ENCODE measurements at places on chromosomes 5 and 9.

GRCh38 chr5:113026211-113026610 is 49.6 kb downstream of the DCP2 start:
- no peak for DNase-seq

GRCh38 chr9:97411440-97411788 is 482 bp upstream of the TDRD7 start:
- no peak for DNase-seq

- no peak for DNase-seq
Observed at GRCh38 chr9:28688172-28688571, 1114.9 kb upstream of the C9orf72 start.

DNA sequence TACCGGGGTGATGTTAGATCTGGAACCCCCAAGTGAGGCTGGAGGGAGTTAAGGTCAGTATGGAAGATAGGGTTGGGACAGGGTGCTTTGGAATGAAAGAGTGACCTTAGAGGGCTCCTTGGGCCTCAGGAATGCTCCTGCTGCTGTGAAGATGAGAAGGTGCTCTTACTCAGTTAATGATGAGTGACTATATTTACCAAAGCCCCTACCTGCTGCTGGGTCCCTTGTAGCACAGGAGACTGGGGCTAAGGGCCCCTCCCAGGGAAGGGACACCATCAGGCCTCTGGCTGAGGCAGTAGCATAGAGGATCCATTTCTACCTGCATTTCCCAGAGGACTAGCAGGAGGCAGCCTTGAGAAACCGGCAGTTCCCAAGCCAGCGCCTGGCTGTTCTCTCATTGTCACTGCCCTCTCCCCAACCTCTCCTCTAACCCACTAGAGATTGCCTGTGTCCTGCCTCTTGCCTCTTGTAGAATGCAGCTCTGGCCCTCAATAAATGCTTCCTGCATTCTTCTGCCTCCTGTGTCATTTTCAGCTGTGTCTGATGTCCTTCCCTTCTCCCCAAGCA is 2.3 kb upstream of the MYOZ3 start:
- no peak for DNase-seq

DNA sequence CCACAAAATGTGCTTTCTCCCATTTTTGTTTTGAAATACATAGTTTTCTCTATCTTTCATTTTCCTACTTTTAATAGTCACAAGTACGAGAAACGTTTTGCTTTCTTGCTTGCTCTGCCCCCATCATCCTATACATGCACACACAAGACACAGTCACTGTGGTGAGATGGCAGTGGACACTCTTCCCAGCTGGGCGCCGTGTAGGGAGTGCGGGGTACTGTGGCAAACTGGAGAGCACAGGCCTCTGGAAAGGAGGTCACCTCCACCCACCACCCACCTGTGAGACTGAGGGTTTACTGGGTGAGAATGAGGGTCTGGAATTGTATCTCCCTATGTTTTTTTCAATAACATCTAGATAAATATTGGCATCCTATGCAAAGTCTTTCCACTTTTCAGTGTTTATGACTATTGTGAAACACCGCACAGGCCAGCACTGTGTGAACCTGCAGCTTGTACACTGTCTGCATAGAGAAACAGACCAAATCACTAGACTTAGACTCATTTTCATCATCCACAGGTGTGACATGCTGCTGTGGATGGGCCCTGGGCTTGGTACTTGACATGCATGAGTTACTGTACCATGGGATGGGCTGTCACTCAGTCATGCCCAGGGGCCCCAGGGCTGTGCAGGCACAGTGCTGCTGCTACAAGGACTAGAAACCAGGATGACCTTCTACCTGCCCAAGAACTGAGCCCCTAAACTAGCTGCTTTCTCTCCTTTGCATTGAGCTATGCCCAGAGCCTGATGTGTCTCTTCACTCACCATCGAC is 118.1 kb upstream of the LMX1B start:
- DNase-seq, result no peak

DNA sequence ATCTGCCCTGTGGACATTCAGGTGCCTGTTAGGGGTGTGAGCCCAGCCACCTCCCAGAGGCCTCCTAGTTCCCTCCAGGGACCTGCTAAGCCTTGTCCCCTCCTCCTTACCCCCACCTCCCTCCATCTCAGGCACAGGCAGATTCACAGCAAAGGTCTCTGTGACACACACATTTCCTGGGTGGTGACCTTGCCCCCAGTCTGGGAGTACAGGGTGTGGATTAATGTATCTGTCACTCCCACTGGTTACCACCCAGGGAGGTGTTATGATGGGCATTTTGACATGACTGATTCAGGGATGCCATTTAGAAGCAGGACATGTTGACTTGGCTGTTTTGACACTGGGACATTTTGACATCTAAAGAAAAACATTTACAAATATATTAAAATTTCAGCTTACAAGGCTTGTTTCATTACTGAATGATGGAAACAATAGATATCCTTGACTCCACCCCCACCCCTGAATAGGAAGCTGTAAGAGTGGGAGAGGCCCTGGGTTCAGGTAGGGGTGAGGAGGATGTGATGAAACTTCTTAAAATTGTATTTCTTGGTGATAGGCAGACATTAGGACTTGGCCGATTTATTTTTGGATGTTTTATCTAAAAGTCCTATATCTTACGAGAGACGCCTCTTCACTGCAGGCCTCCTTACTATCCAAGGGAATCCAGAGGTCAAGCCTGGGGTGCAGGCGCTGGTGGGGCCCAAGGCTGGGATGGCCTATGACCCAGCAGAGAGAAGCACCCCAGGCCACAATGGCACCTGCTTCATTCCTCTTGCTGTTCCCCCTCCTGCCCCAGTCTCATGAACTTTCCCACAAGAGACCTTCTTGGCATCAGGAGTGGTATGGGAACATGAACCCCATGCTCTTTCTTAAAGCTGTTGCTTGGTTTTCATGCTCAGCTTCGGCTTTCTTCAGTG is 101.9 kb downstream of the MACROH2A1 start:
- no peak for DNase-seq

DNA sequence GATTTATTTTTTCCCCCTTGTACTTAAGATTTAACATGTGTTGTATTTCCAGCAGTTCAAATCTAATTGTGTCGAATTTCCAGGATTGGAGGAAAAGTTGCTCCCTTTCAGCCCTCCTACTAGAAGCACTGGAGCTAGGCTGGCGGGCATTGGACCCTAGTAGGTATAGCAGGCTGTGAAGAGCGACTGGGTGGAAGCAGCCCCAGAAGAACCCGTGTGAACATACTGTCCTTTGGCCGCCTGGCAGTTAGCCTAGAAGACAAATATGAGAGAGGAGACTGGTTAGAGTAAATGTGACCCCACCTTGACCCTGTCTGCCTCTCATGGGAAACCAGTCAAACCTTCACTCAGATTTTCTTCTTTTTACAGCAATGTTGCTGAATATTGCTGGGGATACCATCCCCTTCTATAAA is 13.9 kb downstream of the ALDOB start:
- no peak for DNase-seq

GRCh38 chr5:27516437-27516836 is 478.1 kb upstream of the CDH9 start:
- DNase-seq, result no peak

- DNase-seq, result no peak
Observed at GRCh38 chr9:75552941-75553340, 337.5 kb upstream of the PCSK5 start.

DNA sequence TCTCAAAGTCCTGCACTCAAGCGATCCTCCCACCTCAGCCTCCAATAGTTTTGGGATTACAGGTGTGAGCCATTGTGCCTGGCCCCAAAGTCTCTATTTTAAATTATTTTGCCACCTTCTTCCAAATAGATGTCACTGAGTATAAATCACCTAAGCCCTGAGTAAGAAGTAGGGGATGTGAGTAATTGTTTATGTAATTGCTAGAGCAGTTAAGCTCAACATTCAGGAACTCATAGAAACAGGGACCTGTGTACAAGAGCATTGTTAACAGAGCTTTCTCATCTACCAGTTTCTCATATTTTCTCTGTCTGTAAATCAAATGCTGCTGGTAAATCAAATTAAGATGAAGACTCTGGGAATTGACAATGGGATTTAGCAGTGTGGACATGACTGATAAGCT is 26.3 kb downstream of the CDK7 start:
- no peak for DNase-seq

DNA sequence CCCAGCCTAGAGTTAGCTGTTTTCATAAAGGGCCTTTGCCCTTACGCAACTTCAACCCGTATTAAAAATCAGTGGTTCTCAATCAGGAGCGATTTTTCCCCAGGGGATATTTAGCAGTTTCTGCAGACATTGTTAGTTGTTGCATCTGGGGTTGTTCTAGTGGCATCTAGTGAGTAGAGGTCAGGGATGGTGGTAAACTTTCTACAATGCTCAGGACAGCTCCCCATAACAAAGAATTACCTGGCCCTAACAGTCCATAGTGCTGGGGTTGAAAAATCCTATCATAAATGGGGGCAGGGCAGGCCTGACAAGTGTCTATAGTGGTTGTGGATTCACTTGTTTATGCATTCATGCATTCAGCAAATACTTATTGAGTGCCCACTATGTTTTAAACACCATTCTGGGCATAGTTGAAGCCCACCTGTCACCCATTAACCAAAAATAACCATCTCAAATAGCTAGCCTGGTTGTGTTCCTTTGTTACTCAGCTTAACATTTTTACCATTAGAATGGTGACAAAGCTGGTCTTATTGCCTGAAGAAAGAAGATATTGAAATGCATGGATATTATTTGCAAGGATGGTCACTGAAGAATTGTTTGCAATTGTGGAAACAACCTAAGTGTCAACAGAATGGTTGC is 15.9 kb upstream of the FGF1 start:
- no peak for DNase-seq

- no peak for DNase-seq
Observed at GRCh38 chr5:72307573-72307967, 12.5 kb downstream of the MRPS27 start.
